Activated T-cell treated with anti-CD3 and anti-CD28 coated beads, Interleukin-2, amount 50 U/mL, for 4 hours (primary cell): ENCODE measurements at places on chromosomes 5 and 9. TPM values are rescaled to one million over a fixed set of nuclear protein-coding genes. Genes with fewer than 3 reads are reported as not detected.

- DNase-seq: no peak
Observed at GRCh38 chr9:108550106-108550505, 305.7 kb downstream of the ACTL7B start.

DNA sequence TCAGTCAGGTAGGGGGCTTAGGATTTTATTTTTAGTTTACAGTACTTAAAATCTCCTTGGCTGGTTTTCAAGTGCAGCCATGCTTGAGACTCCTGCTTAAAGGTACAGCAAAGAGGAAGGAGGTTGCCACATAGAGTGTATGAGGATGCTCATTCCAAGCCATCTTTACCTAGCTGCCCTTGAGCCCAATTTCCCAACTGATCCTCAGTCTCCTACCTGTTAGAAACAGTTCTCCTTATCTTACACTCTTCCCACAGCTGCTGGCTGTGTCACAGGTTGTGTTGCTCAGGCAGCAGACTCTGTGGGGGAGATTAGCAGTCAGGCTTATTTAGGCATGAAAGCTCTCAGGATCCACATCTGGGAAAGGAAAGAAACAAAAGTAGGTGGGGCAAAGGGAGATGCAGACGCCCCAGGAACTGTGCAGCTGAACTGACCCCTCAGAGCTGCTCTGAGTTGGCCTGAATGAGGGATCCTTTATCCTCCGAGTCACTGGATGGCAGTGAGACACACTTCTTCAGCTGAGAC lies 95.1 kb downstream of the NMUR2 start:
- no peak for DNase-seq

GRCh38 chr5:57225553-57225952 lies 51.7 kb downstream of the GPBP1 start:
- no peak for DNase-seq

GRCh38 chr5:180098991-180099732 lies 27.6 kb upstream of the RNF130 start:
- DNase-seq: no peak

DNA sequence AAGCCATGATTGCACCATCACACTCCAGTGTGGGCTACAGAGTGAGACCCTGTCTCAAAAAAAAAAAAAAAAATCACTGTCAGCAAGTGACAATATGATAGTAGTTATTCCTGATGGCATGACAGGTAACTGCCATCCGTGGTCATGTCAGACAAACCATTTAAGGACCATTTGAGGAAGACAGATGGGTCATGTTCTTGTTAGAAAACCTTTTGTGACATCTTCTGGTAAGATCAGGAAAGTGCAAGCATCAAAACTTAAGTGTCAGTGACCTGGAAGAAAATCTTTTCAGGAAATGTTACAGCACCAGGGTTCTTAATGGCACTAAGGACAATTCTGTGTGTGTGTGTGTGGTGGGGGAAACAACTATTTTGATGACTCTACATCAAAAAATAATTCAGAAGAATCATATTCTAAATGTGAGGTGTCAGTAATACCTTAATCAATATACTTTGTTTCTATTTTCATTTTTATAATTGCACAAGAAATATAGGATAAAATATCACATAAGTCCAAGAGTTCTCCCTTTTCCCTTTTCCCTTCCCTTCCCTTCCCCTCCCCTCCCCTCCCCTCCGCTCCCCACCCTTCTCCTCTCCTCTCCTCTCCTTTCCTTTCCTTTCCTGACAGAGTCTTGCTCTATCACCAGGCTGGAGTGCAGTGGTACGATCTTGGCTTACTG lies 17.8 kb downstream of the SLC38A9 start:
- DNase-seq: no peak

DNA sequence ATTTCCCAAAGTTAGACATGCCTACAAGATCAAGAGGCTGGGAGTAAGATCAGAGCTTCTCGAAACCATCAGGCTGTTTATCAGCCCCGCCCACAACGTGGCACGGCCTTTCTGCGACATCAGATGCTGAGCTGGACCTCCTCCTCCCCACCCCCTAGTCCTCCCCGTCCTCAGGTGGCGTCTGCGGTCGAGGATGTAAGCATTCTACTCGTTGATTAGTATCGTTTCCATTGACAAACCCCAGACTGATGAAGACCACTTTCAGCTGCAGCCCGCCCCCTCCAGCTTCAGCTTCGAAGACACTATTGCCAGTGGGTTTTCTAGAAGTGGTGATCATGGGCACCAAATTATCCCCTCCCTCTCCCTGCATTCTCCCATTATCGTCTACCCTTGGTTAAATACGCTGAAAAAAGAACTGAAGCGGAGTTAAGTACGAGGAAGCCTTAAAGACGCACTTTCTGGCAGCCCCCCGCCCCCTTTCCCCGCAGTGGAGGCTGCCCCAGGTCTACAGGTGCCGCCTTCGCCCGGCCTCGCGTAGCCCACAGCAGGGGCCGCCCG lies 1.1 kb downstream of the PPIC start:
- no peak for DNase-seq

GRCh38 chr9:108168236-108168850 lies 678.8 kb upstream of the KLF4 start:
- DNase-seq: no peak

GRCh38 chr5:41252036-41252435 lies 38.7 kb upstream of the C6 start:
- DNase-seq: no peak

- DNase-seq: no peak
Observed at GRCh38 chr5:33549982-33550567, 109.3 kb downstream of the TARS1 start.

DNA sequence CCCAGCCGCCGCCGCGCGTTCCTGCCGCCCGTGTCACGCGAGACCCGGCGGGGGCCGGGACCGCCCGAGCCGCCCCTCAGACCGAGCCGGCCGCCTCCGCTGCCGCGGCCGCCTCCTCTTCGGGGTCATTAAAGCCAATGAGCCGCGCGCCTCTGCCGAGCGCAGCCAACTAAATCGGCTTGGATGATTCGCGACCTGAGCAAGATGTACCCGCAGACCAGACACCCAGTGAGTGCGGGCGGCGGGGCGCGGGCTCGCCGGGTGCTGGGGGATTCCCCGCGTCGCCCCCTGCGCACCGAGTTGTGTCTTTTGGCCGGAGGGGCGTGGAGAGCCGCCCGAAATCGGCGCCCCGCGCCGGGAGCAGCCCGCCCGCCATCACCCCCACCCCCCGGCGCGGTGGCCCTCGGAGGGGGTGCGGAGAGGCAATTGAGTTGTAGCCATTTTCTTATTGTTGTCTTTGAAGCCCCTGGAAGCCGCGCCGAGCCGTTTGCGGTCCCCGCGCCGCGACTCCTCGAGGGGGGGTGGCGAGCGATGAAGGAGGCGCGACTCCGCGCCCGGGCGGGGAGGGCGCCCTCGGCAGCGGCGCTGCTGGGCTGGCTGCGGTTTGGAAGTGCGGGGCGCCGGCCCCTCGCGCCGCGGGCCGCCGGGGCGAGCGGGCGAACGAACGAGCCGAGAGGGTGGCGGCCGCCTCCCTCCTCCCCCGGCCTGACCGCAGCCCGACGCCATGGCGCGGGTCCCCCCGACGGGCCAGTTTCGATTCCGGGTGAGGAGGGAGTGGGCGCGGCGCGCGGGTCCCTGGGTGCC lies 1.0 kb downstream of the TLE4 start:
- DNase-seq: peak; percentile 42

- DNase-seq: no peak
Observed at GRCh38 chr5:142959683-142960657, 189.8 kb downstream of the ARHGAP26 start.

GRCh38 chr9:97160255-97160654 lies 121.3 kb upstream of the CTSV start:
- no peak for DNase-seq

- no peak for DNase-seq
Observed at GRCh38 chr9:89619019-89619418, 14.2 kb downstream of the GADD45G start.

DNA sequence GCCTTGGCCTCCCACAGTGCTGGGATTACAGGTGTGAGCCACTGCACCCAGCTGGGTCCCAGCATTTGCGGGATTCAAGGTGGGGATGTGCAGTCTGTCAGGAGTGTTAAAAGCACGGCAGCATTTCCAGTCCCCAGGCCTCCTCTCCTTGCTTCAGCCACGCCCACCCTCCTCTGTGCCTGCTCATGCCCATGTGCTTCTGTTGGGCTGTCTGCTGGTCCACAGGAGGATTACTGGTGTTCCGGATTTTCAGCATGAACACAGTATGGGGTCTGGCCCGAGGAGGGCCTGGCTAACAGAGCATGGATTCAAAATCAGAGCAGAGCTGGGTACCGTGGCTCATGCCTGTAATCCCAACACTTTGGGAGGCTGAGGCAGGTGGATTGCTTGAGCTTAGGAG lies 5.5 kb downstream of the ARRDC1 start:
- no peak for DNase-seq

GRCh38 chr9:69429281-69429680 lies 104.3 kb downstream of the ENTREP1 start:
- DNase-seq: no peak

- DNase-seq: no peak
Observed at GRCh38 chr9:135788576-135789300, 86.8 kb downstream of the KCNT1 start.

- no peak for DNase-seq
Observed at GRCh38 chr5:180592176-180592575, 877 bp upstream of the SCGB3A1 start.

DNA sequence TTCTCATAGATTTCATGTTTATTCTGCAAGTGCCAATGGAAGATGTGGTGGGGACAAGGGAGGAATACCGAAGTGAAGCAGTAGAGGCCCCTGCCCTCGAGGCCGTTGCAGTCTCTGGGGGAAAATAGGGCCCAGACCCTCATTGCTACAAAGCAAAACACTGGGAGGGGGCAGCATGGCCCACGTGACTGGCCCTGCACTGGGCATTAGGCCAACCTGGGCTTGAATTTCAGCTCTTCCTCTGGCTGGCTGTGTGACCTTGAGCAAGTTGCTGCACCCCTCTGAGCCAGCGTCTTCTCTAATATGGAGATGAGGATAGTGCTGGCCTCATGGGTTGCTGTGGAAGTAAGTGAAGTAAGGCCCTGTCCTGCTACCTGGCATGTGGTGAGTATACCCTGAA lies 709 bp upstream of the SYNPO start:
- DNase-seq: no peak

DNA sequence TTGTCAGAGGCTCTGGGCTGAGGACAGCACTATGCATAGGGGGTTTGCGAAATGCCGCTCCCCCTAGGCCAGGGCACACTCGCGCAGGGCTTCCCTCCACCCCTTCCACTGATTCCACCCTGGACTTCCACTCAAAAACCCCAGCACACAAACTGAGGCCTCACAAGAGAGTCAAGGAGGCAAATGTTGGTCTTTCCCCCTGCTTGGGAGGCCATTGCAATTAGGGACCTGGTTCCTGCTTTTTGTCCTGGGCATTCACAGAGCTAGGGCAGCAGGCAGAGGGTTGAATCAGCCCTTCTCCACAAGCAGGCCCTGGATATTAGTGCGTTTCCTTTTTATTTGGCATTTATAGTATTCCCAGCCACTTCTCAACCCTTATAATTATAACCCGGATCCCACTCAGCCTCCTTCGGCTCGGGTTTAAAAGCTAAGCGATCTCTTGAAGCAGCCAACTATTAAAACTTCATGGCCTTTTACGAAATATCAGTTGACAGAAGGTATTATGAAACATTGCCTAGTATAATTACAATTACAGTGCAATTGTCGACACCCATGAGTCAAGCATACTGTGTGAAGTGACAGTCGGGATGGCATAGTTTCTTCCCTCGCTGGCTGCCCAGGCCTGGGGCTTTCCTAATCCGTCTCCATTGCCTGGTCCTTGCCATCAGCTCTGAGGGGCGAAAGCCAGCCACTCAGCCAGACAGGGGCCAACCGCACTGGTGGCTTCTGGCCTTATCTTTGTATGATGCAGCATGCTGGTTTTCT lies 285.5 kb upstream of the MAP3K1 start:
- DNase-seq: no peak

- DNase-seq: no peak
Observed at GRCh38 chr9:21385131-21385670, at the start of gene IFNA2. IFNA2 (minus strand) TSS chr9:21385398; CDS start chr9:21385329, 69 bp downstream.

DNA sequence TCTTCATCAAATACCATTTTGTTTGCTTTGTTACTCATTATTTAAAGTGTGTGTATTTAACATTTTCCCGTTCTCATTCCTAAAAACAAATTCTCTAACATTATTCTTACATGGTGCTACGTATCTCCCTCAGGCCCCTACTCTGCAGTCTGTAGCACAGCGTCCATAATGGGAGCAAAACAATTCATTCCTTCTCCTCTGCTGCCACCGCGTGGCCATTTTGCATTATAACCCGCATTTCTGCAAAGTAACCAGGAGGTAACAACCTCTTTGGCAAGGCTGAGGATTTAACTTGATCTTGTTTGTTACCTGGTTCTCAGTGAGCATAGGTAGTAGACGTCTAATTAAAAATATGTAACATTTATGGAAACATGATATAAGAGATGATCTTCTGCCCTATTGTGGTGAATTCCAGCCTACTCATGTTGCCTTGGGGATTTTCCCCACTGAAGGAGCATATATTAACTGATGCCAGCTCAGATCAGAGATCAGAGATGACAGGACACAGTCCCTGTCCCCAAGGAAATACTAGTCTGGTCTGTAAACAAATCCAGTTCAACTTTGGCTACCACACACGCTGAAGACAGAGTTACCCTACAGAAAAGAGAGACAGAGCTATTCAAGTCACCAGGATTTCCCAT lies 10.5 kb downstream of the OR1K1 start:
- DNase-seq: peak; percentile 68

- no peak for DNase-seq
Observed at GRCh38 chr9:88998911-88999310, 7.6 kb downstream of the S1PR3 start.

GRCh38 chr9:93930070-93930469 lies 25.1 kb downstream of the BARX1 start:
- no peak for DNase-seq

- DNase-seq: no peak
Observed at GRCh38 chr9:76115396-76115795, 224.9 kb downstream of the PCSK5 start.

GRCh38 chr9:1962122-1962521 lies 53.0 kb upstream of the SMARCA2 start:
- DNase-seq: no peak

GRCh38 chr9:93642961-93643360 lies 66.6 kb downstream of the PHF2 start:
- DNase-seq: no peak

- DNase-seq: no peak
Observed at GRCh38 chr5:139075066-139076050, 122.8 kb downstream of the SIL1 start.

GRCh38 chr5:169810524-169810923 lies 169.8 kb downstream of the INSYN2B start:
- no peak for DNase-seq

GRCh38 chr5:155097995-155098394 lies 84.4 kb downstream of the KIF4B start:
- no peak for DNase-seq

- no peak for DNase-seq
Observed at GRCh38 chr9:128551657-128552152, 682 bp upstream of the SPTAN1 start.

GRCh38 chr5:53397845-53398244 lies 82.6 kb upstream of the FST start:
- no peak for DNase-seq

The CCDC112 gene
- 1.3 TPM for total RNA-seq

The PROB1 gene
- 4.8 TPM for total RNA-seq

The GPRIN1 gene
- 3.6 TPM for total RNA-seq

The MRNIP gene
- 14.9 TPM for total RNA-seq

The HACD4 gene
- total RNA-seq: 1.4 TPM

The FOXD4L4 gene
- not detected for total RNA-seq

The CER1 gene
- total RNA-seq: not detected

The GNA14 gene
- total RNA-seq: not detected

The CTNNAL1 gene
- total RNA-seq: 5.6 TPM

The ANXA2R gene
- total RNA-seq: 4.0 TPM

The BARHL1 gene
- not detected for total RNA-seq

The ELOVL7 gene
- total RNA-seq: 0.18 TPM

The STKLD1 gene
- total RNA-seq: not detected
